Foreskin keratinocyte (primary cell): ENCODE measurements at places on chromosomes 2 and 18. TPM values are rescaled to one million over a fixed set of nuclear protein-coding genes. Genes with fewer than 3 reads are reported as not detected.

DNA sequence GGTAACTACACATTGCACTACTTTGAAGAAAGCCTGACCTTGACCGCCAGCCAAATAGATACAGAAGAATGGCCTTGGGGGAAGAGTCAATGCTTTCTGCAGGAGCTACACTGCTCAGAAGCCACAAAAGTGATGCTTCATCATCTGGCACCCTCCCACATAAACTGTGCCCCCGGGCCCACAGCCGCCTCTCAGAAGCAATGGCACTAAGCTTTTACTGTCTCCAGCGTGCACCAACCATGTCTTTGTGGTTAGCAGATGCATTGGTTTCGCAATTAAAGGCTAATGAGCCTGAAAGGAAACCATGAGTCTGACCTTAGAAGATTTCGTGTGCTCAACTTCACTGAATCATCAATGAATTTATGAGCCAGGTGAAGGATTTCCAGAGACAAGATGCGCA lies 209.4 kb upstream of the TRIB2 start:
- DNase-seq, result peak; percentile 99

DNA sequence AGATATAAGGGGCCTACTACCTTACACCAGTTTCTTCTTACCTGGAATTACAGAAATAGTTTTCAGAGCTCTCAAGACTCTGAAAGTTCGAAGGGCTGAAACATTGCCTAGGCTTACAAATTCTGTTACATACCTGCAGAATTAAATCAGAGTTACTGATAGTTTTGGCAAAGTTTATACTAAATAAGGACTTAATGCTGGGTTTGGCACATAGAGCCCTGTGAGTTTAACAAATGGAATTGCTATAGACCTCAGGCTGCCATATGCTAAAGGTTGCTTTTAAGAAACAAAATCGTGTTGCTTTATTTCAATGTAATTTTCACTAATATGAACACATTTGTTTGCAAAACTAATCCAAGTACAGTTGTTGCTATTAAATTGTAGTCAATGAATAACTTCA lies 40.1 kb downstream of the SCN3A start:
- DNase-seq, result no peak

GRCh38 chr2:7108792-7109532 lies 191.8 kb downstream of the RNF144A start:
- DNase-seq, result no peak

GRCh38 chr2:142819411-142819810 lies 58.1 kb upstream of the KYNU start:
- DNase-seq, result no peak

DNA sequence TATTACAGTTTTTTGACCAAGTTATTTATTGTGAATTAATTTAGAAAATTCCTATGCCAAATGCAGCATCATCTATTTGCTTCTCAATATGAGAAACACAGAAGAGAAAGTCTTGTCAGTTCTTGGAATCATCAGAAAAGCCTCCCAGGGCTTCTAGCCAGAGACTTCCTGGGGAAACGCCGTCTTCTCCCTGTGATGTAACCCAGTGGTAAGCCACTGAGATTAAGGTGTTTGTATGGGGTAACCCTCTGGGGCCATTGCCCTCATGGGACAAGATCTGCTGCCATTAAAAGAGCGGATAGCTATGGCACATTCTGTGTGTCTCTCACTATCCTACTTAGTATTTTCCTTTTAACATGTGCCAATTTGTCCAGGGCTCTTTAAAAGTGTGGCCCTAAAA lies 28.0 kb downstream of the ANKRD29 start:
- DNase-seq, result no peak

GRCh38 chr2:207619764-207620203 lies 5.4 kb downstream of the METTL21A start:
- no peak for DNase-seq

DNA sequence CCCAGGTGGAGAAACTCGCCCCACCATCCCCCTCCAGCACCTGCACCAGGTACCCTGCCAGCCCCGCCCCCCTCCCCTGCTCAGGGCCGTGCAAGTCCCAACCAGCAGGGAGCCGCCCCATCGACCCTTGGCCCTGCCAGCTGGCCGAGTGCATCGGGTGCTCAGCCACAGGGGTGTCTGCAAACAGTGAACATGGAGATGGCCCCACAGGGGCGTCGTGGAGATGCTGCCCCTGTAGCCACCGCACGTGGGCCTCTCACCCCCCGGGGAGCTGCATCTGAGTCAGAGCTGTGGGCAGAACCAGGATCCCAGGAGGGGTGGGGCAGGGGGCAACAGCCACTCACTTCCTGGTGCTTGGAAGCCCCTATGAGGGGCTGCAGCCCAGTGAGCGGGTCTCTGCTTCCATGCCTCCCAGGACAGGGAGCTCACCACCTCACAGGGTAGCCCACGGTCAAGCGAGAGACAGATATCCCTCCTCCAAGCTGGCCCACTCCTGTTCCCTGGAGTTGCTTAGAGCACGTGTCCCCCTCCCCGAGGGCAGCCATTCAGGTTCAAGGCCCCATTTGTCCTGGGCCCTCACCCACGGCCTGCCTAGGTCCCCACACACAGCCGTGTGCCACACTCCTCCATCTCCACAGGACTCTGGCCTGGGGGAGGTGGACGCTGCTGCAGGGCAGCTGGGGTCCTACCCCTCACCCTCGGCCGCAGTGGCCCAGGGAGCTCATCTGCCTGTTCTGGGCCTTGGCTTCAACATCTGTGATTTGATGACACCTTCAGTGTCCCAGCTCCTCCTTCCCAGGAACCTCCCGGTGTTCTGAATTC lies 1.1 kb upstream of the MAB21L4 start:
- DNase-seq, result no peak

The SLC40A1 gene
- 0.04 and 0.07 TPM in 2 replicates for total RNA-seq

The LDLRAD4 gene
- total RNA-seq, result not detected in 2 replicates

The KIAA2012 gene
- not detected in 2 replicates for total RNA-seq

The TSPYL6 gene
- total RNA-seq, result not detected in 2 replicates

The CETN1 gene
- not detected in 2 replicates for total RNA-seq

The OR6B2 gene
- not detected in 2 replicates for total RNA-seq
